ENCODE measurements at places on chromosomes 1 and 21. TPM values are rescaled to one million over a fixed set of nuclear protein-coding genes. Genes with fewer than 3 reads are reported as not detected.

SPRR2G gene
- not detected for total RNA-seq

GMEB1 gene
- 8.4 TPM for total RNA-seq

SAMD13 gene
- 0.52 TPM for total RNA-seq

RIPK4 gene
- 15.0 TPM for total RNA-seq

RAB7B gene
- 6.5 TPM for total RNA-seq

SLC1A7 gene
- total RNA-seq: 0.52 TPM

BPNT1 gene
- 26.8 TPM for total RNA-seq

TFF3 gene
- total RNA-seq: not detected

S100A9 gene
- total RNA-seq: not detected

SPATA1 gene
- total RNA-seq: 0.46 TPM

TCP10L gene
- 0.26 TPM for total RNA-seq

NR0B2 gene
- total RNA-seq: not detected

ETV3L gene
- not detected for total RNA-seq

LCE3D gene
- total RNA-seq: not detected

WNT9A gene
- 1.3 TPM for total RNA-seq

TSPAN1 gene
- total RNA-seq: 0.73 TPM

ZNF687 gene
- 12.5 TPM for total RNA-seq

PLPP3 gene
- 49.2 TPM for total RNA-seq

NBPF4 gene
- not detected for total RNA-seq

ARHGAP29 gene
- total RNA-seq: 56.6 TPM

NBPF10 gene
- total RNA-seq: 2.8 TPM

FAM76A gene
- total RNA-seq: 12.9 TPM

SRGAP2 gene
- total RNA-seq: 112 TPM

ANGPTL7 gene
- total RNA-seq: not detected

TUFT1 gene
- 10.5 TPM for total RNA-seq

IL19 gene
- not detected for total RNA-seq

FCRL6 gene
- not detected for total RNA-seq

SEC16B gene
- total RNA-seq: 2.5 TPM

TTLL7 gene
- total RNA-seq: 19.1 TPM

ADAM30 gene
- 0.03 TPM for total RNA-seq

LIN9 gene
- 1.9 TPM for total RNA-seq

UBE2U gene
- total RNA-seq: not detected

USP21 gene
- 13.6 TPM for total RNA-seq

SLC45A1 gene
- 5.6 TPM for total RNA-seq

C1orf141 gene
- not detected for total RNA-seq

PALMD gene
- 2.6 TPM for total RNA-seq

BATF3 gene
- 3.4 TPM for total RNA-seq

F3 gene
- 114 TPM for total RNA-seq

PTPN7 gene
- total RNA-seq: not detected

XCL1 gene
- not detected for total RNA-seq

CRNN gene
- total RNA-seq: not detected

RAP1GAP gene
- 0.23 TPM for total RNA-seq
